Breast epithelium (tissue), 4 donors: ENCODE measurements at places on chromosomes 1 and 21.

- no peak for DNase-seq
Observed at GRCh38 chr1:204896787-204897469, 26.3 kb downstream of the NFASC start.

DNA sequence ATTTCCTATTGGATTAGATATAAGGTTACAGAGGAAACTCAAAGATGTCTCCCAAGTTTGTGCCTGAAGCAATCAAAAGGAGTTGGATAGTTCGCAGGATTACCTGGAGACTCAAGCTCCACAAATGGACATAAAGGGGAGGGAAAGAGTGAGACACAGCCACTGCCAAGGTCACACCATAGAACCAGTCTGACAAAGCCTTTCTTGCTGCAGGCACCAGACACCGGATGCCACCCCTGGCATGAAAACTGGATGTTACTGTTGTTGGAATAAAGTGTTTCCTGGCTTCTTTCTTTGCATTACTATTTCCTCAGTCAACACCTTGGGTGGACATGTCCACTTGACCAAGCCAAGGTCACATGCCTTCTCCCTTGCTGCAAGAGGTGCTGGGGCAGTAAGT is 70.6 kb downstream of the SNRPE start:
- peak; percentile 65 for DNase-seq

DNA sequence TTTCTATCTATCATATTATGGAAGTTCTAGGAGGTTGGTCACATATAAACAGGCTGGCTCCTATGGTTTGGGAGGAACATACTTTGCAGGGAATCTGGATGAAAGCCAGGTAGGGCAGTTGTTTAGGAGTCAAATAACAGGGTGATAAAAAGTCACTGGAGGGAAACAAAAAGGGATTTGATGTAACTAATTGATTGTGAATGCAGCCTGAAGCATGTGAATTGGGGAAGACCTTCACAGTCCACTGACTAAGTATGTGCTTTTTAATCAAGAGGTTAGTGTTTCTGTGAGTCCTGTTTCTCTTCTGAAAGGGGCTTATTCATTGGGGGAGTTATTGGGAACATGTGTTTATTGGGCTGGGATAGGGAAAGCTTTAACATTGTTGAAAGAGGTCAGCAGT is 41.3 kb downstream of the HMCN1 start:
- no peak for DNase-seq

GRCh38 chr21:41367945-41368734 is 6.3 kb downstream of the MX2 start:
- DNase-seq = no peak

DNA sequence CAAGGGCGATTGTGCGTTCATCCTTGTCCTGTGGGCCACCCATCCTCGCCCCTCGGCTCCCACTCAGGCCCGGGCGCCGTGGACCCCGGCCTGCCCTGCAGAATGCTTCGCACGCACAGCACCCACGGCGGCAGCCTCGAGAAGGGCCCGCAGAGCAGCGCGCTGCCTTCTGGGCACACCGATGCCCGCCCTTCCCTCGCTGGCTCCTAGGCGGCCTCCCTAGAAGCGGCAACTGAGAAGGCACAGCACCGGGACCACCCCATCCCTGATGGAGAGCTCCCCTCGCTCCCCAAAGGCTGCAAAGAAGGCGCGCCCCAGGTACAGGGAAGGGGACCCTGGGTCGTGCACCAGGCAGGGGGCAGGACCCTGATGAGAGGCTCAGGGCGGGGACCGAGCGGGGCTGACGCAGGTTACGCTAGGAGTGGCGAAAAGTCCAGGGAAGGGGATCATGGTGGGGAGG is 971 bp downstream of the CAPZB start:
- no peak for DNase-seq

DNA sequence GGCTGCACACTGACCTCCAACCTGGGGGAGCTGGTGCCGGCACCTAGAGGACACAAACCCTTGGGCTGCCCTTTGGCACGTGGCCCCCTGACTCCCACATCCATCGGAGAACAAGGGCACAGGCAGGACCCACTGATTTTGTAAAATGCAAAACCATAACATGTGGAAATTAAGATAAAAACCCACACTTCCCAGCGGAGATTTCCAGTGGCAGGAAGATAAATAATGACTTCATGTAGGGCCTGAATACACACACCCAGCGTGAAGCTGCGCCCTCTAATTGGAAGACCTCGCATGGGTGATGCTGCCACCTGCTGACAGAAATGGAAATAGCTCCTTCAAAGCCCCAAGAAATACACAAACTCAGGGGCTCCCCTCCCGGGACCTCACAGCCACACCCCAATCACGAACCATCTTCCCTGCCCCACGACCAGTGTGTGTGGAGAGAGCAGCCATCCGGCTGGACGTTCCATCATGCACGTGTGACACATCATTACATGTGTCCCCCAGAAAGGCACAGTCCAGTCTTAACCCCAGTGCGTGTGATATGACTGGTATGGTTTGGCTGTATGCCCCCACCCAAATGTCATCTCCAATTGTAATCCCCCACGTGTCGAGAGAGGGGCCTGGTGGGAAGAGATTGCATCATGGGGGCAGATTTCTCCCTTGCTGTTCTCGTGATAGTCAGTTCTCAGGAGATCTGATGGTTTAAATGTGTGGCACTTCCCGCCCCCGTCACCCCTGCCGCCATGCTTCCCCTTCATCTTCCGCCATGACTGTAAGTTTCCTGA is 5.7 kb upstream of the TPRG1L start:
- DNase-seq = peak; percentile 75

- no peak for DNase-seq
Observed at GRCh38 chr1:178645808-178646200, 79.2 kb upstream of the RALGPS2 start.

DNA sequence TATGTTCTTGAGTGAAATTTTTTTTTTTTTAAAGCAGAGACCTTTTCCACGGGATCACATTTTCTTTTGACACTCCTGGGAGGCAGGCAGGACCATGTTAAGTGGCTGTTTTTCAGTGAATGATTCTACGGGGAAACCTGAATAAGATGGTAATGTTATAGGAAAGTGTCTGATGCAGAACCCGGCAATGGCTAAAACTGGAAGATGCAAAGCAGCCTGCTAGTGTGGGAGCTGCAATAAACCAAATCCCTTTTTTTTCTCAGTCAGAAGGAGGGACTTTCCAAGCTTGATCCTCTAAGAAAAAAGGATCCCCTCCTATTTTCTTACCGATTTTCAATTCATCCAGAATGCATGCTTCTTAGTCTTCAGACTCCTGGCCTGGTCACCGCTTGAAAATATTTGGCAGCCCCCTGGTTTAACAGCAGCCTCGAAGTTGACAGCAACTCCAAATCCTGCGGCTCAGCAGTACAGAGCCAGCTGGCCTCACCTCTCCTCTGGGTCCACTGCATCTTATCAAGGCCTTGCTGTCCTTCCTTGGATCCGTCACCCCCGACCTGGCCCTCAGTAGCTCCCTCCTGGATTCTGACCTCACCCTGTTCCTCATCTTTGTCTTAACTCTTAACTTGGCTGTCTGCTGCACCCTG is 5.6 kb downstream of the MX2 start:
- peak; percentile 22 for DNase-seq

- peak; percentile 48 for DNase-seq
Observed at GRCh38 chr21:43864313-43864961, 586 bp upstream of the AGPAT3 start.

- no peak for DNase-seq
Observed at GRCh38 chr1:46458190-46458589, 31.4 kb upstream of the DMBX1 start.

DNA sequence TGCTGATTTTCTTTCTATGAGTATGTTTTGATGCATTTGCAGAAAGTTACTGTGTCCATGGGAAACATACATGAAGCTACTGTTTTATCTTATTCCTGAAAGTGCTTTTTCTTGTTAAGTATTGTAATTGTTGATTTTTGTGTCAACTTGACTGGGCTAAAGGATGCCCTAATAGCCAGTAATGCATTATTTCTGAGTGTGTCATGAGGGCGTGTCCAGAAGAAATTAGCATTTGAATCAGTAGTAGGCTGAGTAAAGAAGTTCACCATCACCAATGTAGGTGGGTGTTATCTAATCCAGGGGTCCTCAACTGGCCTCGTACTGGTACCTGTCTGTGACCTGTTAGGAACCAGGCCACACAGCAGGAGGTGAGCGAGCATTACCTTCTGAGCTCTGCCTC is 760.2 kb downstream of the PLA2G4A start:
- DNase-seq = no peak

- DNase-seq = no peak
Observed at GRCh38 chr1:34918977-34919561, 10.4 kb downstream of the DLGAP3 start.

- DNase-seq = no peak
Observed at GRCh38 chr1:156601892-156602291, 613 bp upstream of the GPATCH4 start.

GRCh38 chr1:239810061-239810481 is 281.6 kb upstream of the FMN2 start:
- no peak for DNase-seq

DNA sequence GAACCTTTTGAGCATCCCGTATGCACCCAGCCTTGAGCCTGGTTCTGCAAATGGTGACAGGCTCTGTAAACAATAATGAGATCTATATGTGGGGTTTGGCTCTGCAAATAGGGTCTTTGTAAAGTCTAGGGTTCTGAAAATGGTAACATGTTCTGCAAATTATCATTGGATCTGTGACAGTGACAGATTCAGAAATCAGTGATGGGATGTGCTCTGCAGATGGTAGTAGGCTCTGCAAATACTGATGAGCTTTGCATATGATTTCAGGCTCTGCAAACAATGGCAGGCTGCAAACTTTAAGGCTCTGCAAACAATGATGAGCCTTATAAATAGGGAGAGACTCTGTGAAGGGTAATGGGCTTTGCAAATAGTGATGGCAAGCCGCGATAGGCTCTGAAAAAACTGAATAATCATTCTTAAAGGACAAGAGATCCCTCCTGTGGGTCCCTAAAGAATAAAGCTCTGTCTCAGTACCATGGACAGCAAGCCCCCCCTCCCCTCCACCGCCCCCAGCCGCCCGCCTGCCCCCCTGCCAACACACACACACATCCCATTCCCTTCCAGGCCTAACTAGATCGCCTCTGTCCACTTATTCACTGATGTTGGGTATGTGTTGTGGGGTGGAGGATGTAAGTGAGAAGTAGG is 17.7 kb upstream of the DMBX1 start:
- no peak for DNase-seq

DNA sequence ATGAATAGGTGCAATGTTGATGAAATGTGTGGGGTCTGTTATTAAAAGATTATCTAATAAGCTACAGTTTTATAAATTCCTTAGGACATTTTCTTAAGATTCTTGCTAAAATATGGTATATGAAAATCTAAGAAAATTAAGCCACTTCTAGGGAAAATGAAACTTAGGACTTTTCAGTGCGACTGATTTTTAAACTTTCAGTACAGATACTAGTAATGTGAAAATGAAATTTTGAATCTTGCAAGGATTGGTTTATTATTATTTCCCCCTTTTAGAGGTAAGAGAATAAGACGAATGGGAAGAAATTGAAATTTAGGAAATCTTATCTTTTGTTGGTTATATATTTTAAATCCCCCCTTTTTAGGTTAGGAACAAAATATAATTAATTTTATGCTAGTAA is 16.4 kb downstream of the CAPZA1 start:
- DNase-seq = no peak

DNA sequence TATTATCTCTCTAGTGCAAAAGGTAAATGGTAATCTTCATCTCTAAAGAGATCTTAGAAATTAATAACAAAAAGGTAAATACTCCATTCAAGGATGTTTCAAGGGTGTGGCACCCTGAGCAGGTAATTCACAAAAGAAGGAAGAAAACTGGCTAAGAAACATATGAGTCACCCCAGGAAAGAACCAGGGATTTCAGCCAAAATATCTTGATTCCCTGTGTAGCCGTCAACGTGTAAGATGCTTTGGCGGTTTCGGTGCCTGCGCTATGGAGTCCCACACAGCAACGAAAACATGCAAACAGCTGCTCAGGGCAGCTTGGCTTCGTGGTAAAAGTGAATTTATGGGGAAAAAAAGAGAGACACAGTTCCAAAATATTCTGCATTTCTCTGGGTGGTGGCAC is 3.7 kb downstream of the ITGB2 start:
- no peak for DNase-seq

- peak; percentile 37 for DNase-seq
Observed at GRCh38 chr1:228062085-228062791, 20.3 kb upstream of the ARF1 start.

DNA sequence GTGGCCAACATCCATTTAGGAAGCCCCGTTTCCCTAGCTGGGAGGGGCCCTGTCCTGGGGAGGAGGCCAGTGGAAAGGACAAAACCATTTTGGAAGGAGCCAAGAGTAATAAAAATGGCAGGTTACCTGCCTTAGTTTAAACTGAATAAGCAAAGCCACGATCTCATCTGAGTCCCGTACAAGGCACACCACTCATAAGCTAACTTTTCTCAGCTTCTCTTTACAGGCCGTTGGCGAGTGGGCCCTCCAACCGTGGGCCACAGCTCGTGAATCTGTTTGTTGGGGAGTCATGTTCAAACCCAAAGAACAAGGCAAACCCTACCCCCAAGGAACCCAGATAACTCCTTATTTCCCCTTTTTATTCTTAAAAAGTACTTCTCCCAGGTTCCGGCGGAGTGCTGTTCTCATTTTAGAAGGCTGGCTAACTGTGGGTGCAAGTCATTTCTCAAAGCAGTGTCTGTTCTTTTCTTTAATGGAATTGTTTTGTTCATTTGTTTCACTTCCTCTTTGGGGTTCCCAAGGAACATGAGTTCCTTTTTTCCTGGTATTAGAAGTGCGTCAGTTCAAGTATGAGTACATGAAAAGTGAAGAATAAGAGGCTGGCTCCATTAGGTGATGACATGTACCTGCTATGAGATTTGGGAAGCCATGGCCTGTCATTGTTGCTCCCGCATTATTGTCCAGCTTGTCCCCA is 89.0 kb downstream of the PSMG1 start:
- DNase-seq = no peak
